Naive B cell (primary cell): ENCODE measurements at places on chromosomes 5 and 9.

DNA sequence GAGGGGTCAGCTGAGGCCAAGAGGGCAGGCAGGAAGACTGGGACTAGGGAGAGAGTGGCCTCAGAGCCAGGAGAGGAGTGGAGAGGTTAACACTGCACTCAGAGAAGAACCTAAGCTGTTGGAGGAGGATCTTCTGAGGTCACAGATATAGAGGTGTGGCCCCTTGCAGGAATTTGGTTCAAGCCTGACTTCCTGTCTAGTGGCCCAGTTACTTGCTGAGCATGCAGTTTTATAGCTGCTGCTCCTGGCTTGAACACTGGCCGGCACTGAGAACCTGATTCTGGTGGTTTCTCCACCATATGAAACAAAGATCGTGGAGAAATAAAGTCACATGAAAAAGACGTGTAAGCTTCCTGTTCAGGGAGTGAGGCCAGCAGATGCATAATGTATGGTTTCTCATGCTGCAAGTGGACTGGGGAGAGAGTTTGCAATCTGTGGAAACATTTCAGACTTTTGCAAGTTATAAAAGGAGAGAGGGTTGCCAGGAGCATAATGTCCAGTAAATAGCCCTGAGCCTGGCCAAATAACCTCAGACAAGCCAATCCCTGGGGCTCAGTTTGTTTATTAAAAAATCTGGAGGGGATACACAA is 82.6 kb downstream of the GALNT10 start:
- DNase-seq, result no peak

DNA sequence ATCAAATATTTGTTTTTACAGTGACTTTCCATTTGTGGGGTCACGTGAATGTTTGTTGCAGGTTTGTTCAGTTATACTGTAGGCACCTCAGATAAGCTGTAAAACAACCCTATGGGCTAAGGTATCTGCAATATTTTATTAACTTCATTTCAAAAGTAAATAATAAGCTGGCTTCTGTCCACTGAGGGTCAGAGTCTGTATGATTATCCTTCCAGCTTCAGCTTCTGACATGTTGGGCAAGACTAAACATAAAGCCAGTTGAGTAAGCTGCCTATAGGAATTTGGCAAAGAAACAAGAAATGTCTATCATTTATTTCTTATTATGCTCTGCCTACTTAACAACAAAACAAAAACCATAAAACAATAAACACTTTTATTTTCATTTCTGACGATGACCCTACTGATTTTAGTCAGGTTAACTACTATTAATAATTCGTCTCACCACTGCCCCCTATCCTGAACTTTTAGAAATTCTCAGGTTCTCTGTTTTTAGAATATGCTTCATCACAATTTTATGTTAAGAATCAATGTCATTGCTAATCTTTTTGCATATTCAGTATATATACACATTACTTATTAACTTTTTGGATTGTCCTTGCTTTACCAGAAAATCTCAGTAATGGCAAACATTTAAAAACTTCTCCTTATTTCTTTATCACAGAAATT is 413.6 kb upstream of the ADAMTSL1 start:
- no peak for DNase-seq

DNA sequence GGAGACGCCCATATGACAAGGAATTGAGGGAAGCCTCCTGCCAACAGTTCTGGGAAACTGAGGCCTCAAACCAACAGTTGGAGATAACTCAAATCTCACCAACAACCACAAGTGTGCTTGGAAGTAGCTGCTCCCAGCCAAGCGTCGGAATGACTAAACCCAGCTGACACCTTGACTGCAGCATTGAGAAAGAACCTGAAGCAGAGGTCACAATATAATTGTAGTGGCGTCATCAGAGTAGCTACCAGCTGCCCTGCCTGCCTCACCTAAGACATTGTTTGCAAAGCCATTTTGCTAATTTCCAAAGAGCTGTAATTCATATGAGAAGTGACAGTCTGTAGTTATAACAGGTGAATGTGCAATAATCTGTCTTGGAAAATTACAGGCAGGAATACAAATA is 40.8 kb upstream of the ANKRD31 start:
- DNase-seq, result no peak

DNA sequence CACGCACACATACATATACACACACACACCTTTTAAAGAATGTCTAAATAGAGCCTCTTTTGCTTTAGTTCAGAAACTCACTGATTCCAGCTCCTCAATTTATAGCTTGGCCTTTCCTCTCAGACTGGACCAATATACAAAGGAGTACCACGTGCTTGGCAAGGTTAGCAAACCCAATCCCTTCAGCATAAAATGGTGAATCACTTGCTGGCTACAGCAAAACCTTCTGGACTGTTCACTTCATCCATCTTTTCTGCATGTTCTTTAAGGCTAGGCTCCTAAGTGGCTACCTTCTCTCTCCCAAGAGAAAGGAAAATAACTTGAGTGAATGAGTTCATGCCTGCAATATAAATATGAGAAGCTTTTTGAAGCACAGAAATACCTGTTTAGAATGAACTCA is 109.7 kb downstream of the LPAR1 start:
- no peak for DNase-seq
